Chondrocyte (in vitro differentiated cells): ENCODE measurements at places on chromosomes 4 and X. TPM values are rescaled to one million over a fixed set of nuclear protein-coding genes. Genes with fewer than 3 reads are reported as not detected.

DNA sequence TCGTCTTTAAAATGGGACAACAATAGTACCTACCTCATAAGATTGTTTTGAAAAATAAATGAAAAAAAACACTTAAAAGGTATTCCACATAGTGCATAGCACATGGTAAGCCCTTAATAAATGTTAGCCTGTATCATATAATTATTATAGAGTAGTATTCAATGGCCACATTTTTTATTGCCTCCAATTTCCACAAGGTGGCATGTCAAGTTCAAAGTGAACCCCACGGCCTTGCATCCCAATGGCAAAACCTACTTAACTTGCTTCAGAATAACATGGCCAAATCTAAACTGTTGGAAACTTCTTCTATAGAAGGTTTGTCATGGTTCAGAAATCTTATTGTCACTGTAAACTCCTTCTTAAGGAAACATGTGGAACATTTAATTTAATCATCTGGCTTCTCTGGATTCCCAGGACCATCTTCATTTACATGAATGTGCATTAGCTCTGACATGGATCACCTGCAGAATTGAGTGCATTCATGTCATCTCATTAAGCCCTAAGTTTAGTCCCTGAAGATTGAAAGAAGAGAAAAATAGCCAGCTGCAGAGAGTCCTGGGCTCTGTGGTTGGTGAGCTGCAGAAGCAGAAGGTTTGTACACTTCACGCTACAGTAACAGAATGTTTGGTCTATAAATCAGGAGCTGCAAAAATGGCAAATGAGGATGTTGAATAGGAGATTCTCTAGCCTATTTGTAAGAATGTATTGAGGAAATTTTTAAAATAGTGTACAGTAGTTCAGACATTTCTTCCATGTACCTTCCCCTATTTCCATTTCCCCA, 61.0 kb downstream of the ANXA3 start:
- H3K36me3 ChIP-seq = peaks cover 2% of the 10 kb centered on the region
- H3K4me3 ChIP-seq = no peak overlapping the region
- no peak overlapping the region for H3K27ac ChIP-seq
- DNase-seq = no peak
- H3K4me1 ChIP-seq = peaks cover 13% of the 10 kb centered on the region
- no peaks in the 10 kb centered on the region for H3K27me3 ChIP-seq

GRCh38 chr4:158622251-158622650, 49.4 kb downstream of the C4orf46 start:
- DNase-seq = no peak
- peaks cover 12% of the 10 kb centered on the region for H3K4me1 ChIP-seq
- H3K4me3 ChIP-seq = no peak overlapping the region

- no peak for DNase-seq
- H3K4me3 ChIP-seq = no peak overlapping the region
- peak overlapping the region; percentile 3 for H3K27ac ChIP-seq
- peaks cover 6% of the 10 kb centered on the region for H3K36me3 ChIP-seq
- H3K4me1 ChIP-seq = peaks cover 18% of the 10 kb centered on the region
These were observed 177.8 kb downstream of the RASL11B start for GRCh38 chr4:53039741-53040458.

DNA sequence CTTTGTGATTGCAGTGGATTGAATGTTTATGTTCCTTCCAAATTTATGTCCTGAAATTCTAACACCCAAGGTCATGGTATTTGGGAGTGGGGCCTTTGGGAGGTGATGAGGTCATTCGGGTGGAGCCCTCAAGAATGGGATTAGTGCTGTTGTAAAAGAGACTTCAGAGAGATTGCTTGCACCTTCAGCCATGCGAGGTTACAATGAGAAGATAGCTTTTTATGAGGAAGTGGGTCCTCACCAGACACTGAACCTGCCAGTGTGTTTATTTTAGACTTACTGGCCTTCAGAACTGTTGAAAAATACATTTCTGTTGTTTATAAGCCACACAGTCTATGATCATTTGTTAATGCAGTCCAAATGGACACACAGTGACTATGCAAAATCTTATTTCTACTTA, 161.0 kb upstream of the GPRIN3 start:
- H3K4me3 ChIP-seq = no peak overlapping the region
- DNase-seq = no peak
- H3K4me1 ChIP-seq = peaks cover 6% of the 10 kb centered on the region
- peaks cover 3% of the 10 kb centered on the region for H3K27me3 ChIP-seq

NLRP2B gene
- total RNA-seq = not detected in 3 replicates
